SK-N-SH treated with all-trans-retinoic acid at 6 μM for 48 hours (cell line): ENCODE measurements at places on chromosomes 7 and 10.

GRCh38 chr10:44404741-44405437 is 20.0 kb upstream of the CXCL12 start:
- no peak for ATAC-seq

- no peak for ATAC-seq
Measured at GRCh38 chr10:100730725-100731406, 14.5 kb upstream of the PAX2 start.

DNA sequence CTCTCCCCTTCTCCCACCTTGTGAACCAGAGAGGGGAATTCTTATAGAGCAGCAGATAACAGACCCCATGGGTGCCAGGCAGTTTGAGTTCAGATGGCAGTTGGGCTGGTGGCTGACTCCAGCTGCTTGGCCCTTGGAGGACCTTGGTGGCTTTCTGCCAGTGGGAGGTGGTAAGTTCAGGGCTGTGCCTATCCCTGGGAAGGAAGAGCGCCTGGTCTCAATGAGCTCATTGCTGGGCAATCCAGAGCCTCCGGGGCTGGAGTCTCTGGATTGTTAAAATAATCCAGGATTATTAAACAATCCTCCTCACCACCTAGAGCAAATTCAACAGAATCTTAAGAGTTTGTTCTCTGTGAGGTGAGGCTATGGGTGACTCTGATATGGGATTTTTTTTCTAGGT is 105.2 kb downstream of the FANK1 start:
- peak; percentile 88 for ATAC-seq

DNA sequence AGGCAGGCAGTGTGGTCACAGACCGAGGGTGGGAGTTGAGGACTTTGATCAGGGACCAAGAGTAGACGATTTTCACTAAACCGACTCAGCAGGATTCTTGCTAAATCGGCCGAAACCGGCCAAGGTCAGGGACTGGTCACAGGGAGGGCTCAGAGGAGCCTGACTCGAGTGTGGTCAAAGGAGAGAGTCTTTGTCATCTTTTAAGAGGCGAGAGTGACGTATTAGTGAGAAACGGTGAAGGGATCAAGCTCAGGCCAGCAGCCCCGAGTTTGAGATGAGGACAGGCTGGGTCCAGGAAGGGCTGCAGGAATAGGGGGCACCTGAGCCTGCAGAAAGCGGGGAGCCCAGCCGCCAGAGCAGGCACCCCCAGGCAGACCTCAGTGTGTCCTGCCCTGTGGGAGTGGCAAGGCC is 41.6 kb upstream of the FAM20C start:
- ATAC-seq: no peak

DNA sequence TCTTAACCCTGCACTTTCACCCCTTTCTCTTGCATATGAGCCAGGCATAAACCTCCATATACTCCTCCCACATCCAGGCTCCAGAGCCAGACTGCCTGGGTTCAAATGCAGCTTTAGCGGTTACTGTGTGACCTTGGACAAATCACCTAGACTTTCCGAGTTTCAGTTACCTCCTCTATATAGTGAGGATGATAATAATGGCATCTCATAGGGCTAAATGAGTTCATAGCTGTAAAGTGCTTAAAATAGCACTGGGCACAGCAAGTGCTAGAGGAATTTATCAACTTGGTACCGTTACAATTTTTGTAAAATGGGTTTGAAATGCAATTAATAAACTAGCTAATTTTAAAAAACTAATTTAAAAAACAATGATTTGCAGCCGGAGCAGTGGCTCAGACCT is 53.4 kb upstream of the DGKI start:
- ATAC-seq: no peak

GRCh38 chr7:37311355-37311754 is 137.3 kb downstream of the ELMO1 start:
- no peak for ATAC-seq

DNA sequence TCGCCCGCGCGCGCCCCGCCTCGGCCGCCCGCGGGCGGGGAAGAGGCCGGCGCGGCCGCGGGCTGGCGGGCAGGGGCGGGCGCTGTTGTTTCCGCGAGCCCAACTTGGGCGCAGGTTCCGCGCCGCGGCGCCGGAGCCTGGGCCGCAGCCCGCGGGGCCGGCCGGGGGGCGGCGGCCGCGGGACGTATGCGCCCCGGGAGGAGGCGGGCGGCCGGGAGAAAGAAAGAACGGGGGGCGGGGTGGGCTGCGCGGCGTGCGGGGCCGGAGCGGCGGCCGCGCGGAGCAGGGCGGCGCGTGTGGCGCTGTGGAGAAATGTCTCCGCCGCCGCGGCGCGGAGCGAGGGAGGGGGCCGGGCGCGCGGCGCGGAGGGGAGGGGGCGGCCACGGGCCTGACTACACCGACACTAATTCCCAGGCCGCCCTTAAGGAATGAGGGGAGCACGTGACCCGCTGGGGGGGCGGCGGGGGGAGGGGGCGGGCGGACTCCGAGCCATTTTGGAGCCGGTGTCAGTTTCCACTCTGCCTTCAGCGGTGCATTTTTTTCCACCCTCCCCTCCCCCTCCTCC is at the start of gene BMI1:
BMI1 (plus strand) TSS at position 509 of the 565 bp plus-strand sequence. CDS start 5,351 bp downstream, outside the sequence.
- ATAC-seq: peak; percentile 42

DNA sequence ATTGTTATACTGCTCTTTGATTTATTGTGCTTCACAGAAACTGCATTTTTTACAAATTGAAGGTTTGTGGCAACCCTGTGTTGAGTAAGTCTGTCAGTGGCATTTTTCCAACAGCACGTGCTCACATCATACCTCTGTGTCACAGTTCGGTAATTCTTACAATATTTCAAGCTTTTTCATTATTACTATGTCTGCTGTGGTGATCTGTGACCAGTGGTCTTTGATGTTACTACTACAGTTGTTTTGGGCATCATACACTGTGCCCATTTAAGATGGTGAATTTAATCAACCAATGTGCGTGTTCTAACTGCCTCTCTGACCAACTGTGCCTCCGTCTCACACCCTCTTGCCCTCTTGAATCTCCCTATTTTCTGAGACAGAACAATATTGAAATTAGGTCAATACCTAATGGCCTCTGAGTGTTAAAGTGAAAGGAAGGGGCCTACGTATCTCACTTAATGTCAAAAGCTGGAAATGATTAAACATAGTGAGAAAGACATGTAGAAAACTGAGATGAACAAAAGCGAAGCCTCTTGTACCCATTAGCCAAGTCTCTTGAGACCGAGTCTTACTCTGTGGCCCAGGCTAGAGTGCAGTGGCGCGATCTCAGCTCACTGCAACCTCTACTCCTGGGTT is 20.2 kb upstream of the ASL start:
- ATAC-seq: peak; percentile 25

DNA sequence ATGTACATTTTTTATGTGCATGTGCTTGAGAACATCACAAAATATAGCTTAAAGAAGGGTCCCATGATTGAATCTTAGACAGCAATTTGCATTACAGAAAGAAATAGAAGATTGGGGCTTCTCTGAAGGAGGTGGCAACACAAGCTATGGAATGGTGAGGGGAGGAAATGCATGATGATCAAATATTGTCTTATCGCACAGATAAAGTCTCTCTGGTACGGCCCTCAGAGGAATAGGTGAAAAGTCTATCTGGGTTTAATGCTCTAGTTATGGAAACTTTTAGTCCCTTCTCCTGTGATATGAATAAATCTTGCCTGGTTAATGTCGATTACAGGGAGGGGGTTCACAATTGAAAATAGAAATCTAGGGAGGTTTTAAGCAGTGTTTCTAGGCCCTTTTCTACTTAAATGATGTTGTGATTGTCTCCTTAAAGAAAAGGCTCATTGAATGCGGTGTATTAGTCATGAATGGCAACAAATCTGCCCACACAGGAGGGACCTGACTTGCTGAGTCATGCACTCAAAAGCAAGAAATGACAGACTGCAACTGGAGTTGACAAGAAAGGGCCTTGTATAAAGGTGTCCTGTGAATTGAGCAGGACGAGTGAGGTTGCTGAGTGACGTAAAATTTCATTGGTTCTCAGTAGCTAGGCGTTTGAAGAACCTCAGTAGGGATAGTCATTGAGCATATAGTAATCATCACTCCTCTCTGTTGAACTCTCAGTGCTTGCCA is 133.4 kb upstream of the CSTF2T start:
- ATAC-seq: no peak
